Myocyte (in vitro differentiated cells): ENCODE measurements at places on chromosomes 2 and 18.

DNA sequence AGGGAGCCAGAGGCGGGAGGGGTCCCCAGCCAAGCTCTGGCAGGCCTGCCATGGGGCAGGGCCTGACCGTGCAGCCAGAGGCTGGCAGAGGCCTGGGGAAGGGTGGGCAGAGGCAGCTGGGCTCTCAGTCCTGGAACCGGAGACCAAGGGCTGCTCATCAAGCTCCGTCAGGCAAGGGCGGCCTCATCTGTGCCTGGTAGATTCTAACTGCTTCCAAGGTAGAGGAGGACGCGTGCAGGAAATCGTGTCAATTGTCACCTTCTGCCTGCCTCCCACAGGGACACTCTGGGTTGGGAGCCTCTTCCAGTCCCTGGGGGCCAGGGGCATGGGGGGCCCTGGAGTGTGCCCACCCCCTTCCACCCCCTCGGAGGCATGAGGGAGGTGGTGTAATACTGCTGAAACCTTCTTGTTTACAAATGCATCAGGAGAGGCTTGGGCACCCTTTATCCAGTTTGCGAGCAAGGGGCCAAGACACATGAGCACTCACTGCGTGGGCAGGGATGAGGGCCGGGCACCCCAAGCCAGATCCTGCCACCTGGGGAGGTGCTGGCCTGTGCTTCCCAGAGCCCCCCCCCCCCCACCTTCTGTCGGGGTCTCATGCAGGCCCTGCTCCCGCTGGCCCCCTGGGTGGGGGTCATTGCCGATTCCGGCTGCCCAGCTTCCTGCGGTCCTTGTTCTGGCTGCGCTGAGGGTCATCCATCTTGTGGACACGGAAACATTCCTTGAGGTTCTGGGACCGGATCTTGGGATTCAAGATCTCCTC, 9.0 kb downstream of the SNORC start:
- DNase-seq: no peak

- DNase-seq: no peak
Observed at GRCh38 chr2:201785135-201785534, 4.4 kb upstream of the ALS2 start.

DNA sequence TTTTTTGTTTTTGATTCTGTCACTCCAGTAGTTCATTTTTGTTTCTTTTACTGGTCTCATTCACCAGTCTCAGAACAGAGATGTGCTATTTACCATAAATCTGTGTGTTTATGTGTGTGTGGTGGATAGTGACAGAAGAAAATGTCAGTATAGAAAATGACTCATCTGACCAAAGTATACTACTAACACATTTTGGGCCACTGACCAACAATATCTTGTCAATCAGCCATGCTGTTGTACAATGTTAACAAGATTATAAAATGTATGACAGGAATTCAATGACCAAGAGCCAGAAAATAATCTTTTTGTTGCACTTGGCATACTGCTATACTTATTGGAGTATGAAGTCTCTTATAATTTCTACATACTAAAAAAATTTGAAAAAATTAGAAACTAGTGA, 1081.4 kb upstream of the NRXN1 start:
- DNase-seq: no peak

- peak; percentile 2 for DNase-seq
Observed at GRCh38 chr2:1940679-1941078, 196.4 kb upstream of the PXDN start.
